ENCODE measurements at places on chromosomes 7 and 10.

GRCh38 chr10:23035569-23035968 is 59.8 kb upstream of the MSRB2 start:
- DNase-seq: no peak

GRCh38 chr7:106553446-106553836 is 107.5 kb downstream of the CCDC71L start:
- no peak for DNase-seq

DNA sequence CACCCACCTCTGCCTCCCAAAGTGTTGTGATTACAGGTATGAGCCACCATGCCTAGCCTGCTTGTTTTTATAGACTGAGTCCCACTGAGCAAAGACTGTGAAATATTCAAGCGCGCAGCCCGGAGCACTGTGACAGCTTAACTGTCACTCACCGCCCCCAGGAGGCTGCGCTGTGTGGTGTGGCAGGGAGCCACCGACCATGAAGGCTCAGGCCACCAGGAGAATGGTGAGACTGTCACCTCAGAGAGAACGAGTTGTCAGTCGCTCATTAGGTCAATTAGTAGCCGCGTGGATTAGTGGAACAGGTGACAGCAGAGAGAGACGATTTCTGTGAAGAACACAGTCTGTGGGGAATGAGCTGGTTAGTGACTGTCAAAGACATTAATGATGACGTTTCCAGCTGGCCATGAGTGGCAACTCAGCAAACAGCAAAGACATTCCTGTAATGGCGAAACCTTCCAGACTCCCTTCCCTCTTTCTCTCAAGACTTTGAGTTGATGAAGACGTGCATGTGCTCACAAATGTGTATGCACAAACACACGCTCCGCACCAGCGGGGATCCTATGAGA is 64.5 kb downstream of the CYCS start:
- no peak for DNase-seq

GRCh38 chr10:89236226-89236797 is 15.3 kb downstream of the LIPA start:
- no peak for DNase-seq

DNA sequence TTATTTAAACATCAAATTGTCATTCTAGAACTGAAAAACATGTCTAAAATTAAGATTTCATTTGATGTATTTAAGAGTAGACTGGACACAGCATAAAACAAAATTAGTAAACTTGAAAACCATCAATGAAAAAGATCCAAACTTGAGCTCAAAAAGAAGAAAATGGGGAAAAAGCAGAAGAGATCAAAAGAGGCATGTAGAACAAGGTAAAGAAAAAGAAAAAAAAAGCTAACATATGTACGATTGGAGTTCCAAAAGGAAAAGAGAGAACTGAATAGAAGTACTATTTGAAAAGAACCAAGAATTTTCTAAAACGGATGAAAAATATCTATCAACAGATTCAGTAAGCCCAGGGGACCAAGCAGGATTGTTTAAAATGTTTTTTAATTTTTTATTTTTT is 3.6 kb downstream of the FBXL13 start:
- DNase-seq: no peak

DNA sequence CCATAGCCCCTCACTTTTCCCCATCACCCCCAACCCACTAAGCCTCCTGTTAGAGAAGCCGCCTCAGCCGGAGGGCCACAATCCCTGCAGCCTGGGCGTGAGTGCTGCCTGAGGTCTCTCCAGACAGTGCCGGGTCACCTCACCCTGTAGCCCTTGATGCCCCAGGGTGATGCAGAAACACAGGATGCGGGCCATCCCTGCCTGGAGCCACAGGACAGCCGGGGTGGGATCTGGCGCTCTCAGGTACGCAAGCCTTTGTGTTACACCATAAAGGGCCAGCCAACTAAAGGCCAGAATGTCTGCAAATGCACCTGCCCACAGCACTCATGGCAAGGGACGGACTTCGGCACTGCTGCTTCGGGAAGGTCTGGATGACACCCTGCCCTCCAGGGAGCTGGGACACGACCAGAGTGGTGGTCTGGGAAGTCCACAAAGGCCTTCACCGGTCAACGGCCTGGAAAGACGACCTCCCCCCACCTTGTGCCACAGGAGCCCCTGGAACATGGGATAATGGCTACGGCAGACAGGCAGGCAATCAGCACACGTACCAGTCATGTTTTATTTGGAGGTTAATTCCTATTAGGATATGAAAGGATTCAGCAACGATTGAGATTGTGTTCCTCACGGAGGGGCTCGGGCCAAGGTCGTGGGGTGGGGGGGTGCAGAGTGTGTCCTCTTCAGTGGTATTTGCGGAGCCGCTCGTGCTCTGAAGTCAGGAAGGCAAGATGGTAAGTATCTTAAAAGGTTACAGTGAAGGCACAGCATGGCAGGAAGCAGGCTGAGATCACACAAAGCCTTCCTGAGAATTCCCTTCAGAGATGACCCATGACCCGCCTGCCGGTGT is 8.1 kb downstream of the ATP5MF start:
- DNase-seq: no peak

DNA sequence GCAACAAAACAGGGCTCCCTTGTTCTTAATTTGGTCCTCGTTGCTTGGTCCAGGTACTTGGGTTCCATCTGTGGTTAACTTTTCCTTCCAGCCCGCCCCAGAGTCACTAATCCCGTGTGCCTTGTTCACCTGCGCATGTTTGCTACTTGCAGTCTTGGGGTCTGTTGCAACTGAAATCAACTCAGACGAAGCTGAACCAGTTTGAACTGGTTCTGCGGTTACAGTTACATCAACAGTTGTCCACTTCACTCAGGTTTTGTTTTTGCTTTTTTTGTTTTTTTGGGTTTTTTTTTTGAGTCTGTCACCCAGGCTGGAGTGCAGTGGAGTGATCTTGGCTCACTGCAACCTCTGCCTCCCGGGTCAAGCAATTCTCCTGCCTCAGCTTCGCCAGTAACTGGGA is 34.7 kb downstream of the TRRAP start:
- no peak for DNase-seq

Data from inflammatory macrophage treated with lipopolysaccharide for 1 hour (primary cell).